CD14-positive monocyte (primary cell): ENCODE measurements at places on chromosomes 1 and 21.

DNA sequence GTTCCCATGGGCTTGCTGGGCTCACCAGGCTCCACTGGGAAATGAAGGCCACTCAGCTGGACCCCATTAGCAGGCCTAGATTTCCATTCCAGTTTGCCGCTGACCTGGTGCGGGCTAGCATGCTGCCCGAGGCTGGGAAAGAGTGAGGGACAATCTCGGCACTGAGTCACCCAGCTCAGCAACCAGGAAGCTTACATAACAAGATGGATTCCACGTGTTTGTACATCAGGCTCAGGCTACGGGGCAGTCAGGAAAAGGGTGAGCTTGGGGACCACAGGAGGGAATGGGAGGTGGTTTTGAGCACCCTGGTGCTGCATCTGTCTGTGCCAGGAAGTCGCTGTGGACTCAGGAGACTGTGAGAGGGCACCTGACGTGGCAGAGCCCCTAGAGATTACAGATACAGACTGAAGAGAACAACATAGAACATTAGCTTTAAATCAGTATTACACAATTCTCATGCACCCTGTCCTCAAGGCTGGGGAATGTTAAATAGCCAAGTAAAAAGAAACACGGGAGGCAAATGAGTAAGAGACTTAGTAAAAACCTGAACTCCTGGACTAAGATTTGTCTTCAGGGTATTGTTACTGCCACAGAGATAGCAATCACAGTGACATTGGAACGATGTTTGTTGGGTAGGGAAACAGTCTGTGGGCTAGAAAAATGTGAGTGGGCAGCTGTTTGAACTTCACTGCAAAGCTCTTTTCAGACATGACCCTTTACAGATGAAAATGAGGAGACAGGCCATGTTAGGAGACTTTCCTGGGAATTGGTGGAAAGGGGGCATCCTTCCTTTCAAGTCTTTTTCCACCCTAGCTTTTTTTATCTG lies 51.1 kb downstream of the GLUL start:
- no peaks in the 10 kb centered on the region for H3K27me3 ChIP-seq
- no peak overlapping the region for H3K27ac ChIP-seq
- H3K36me3 ChIP-seq, result no peaks in the 10 kb centered on the region
- peaks cover 3% of the 10 kb centered on the region for H3K4me1 ChIP-seq

GRCh38 chr1:109832945-109833344 lies 69.2 kb upstream of the EPS8L3 start:
- no peaks in the 10 kb centered on the region for H3K36me3 ChIP-seq
- no peak for DNase-seq
- no peak overlapping the region for H3K4me3 ChIP-seq

DNA sequence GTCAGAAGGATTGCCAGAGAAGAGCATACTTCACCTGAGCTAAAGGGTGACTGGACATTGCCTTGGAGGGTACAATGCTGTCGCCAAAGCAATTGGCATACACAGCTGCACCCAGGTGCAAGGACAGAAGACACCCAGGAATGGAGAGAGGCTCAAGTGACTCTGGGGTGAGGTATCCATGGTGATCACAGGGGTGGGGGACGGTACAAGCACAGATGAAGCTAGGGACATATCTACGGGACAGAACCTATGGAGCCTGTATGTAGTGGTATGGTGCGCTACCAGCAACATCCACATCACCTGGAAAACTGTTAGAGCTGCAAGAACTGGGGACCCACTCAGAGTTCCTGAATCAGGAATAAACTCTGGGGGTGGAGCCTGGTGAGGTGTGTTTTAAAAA lies 286.1 kb downstream of the PCP4 start:
- no peak overlapping the region for H3K27ac ChIP-seq
- no peaks in the 10 kb centered on the region for H3K36me3 ChIP-seq
- no peaks in the 10 kb centered on the region for H3K4me1 ChIP-seq

DNA sequence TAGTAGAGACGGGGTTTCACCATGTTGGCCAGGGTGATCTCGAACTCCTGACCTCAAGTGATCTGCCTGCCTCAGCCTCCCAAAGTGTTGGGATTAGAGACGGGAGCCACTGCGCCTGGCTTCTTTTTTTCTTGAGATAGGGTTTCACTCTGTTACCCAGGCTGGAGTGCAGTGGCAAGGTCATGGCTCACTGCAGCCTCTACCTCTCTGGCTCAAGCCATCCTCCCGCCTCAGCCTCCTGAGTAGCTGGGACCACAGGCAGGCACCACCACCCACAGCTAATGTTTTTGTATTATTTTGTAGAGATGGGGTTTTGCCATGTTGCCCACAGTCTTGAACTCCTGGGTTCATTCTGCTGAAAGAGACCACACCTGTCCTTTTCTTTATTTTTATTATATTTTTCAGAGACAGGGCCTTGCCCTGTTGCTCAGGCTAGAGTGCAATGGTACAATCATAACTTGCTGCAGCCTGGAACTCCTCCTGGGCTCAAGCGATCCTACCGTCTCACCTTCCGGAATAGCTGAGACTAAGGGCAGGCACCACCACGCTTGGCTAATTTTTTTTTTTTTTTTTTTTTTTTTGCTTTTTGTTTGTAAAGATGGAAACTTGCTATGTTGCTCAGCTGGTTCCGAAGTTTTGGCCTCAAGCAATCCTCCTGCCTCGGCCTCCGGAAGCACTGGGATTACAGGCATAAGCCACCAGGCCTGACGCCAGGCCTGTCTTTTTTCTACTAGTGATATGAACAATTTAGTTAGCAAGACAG lies 3.1 kb downstream of the LMNA start:
- no peak overlapping the region for H3K4me3 ChIP-seq
- H3K36me3 ChIP-seq, result no peaks in the 10 kb centered on the region
- no peak overlapping the region for H3K27ac ChIP-seq

DNA sequence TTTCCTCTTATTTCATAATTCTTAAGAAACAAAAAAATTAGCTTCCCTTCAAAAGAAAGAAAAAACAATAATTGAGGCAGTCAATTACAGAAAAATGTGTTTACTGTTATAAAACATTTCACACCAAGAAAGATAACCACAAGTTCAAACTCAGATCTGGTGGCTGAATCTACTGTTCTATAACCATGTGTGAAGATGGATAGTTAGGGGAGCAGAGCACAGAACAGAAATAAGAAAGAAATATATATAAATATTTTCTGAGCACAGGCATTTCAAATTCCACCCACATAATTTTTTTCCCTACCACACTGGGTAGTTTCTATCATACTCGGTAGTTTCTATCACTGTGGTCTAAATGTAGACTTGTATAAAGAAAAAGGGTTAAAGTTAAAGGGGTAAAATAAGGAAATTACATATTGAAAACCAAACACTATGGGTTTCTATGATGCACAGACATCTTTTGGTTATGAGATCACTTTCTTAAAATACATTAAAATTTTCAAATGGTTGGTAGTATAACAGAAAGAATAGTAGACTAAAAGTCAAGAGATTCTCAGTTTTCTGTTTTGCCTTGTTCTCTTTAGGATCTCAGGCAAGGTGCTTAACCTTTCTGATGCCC lies 10.8 kb downstream of the LYST start:
- H3K27ac ChIP-seq, result no peak overlapping the region
- H3K36me3 ChIP-seq, result peaks cover 3% of the 10 kb centered on the region
- H3K4me1 ChIP-seq, result peaks cover 100% of the 10 kb centered on the region

DNA sequence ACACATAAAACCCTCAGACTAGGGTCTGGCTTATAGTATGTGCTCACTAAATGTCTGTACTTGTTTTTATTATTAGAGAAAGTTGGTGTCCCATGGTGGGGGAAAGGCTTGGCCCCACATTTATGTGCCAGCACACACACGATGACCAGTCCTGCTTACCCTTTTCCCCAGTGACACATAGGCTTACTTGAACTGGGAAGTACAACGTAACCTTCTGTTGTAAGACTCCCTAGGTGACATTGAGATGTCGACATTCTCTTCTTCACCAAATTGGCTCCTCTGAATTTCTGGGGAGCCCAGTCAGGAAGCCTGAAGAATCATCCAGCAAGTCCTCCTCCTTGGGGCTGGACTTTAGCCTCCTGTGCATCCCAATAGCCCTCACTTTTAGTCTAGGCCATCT lies 1.7 kb upstream of the MECR start:
- peaks cover 25% of the 10 kb centered on the region for H3K4me1 ChIP-seq
- DNase-seq, result peak; percentile 46
- no peak overlapping the region for H3K27ac ChIP-seq
- no peaks in the 10 kb centered on the region for H3K36me3 ChIP-seq

GRCh38 chr1:165512816-165513215 lies 31.0 kb upstream of the LRRC52 start:
- H3K27me3 ChIP-seq, result no peaks in the 10 kb centered on the region
- no peak overlapping the region for H3K27ac ChIP-seq
- no peaks in the 10 kb centered on the region for H3K4me1 ChIP-seq
- H3K36me3 ChIP-seq, result no peaks in the 10 kb centered on the region
- no peak for DNase-seq

DNA sequence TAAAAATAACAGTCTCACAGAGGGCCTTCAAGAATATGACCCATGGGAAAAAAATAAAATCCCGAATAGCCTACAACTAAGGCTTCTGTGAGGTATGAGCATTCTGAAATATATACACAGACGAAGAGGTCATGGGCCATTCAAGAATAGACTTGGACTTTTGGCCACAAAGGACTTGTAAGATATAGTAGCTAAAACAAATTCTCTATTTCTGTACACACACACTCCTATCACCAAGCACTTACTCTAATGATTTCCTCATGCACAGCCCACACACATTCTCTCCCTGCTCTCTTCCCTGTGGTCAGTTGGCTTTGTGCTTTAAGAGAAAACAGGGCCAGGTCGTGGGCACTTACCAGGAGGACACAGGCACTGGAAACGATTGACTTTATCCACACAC lies 69.7 kb upstream of the ADAM30 start:
- H3K4me3 ChIP-seq, result no peak overlapping the region
- peak overlapping the region; percentile 52 for H3K27ac ChIP-seq
- DNase-seq, result no peak
- no peaks in the 10 kb centered on the region for H3K4me1 ChIP-seq
- H3K36me3 ChIP-seq, result peaks cover 100% of the 10 kb centered on the region

- no peak overlapping the region for H3K4me3 ChIP-seq
- H3K4me1 ChIP-seq, result no peaks in the 10 kb centered on the region
- no peak for DNase-seq
- no peaks in the 10 kb centered on the region for H3K36me3 ChIP-seq
- H3K27ac ChIP-seq, result no peak overlapping the region
These were observed 448.9 kb upstream of the ADGRL2 start for GRCh38 chr1:81351864-81352263.

GRCh38 chr1:11684070-11684469 lies 3.1 kb upstream of the MAD2L2 start:
- peaks cover 11% of the 10 kb centered on the region for H3K4me1 ChIP-seq
- H3K27ac ChIP-seq, result no peak overlapping the region
- DNase-seq, result no peak
- H3K4me3 ChIP-seq, result no peak overlapping the region

GRCh38 chr1:161158316-161159010 lies 837 bp upstream of the USP21 start:
- no peak for DNase-seq
- H3K4me1 ChIP-seq, result peaks cover 23% of the 10 kb centered on the region
- H3K27me3 ChIP-seq, result no peaks in the 10 kb centered on the region
- peak overlapping the region; percentile 31 for H3K27ac ChIP-seq
- peaks cover 32% of the 10 kb centered on the region for H3K36me3 ChIP-seq
- no peak overlapping the region for H3K4me3 ChIP-seq

GRCh38 chr1:109107785-109108184 lies 6.1 kb upstream of the ELAPOR1 start:
- peaks cover 24% of the 10 kb centered on the region for H3K4me1 ChIP-seq
- no peak overlapping the region for H3K27ac ChIP-seq
- no peak for DNase-seq
- H3K4me3 ChIP-seq, result no peak overlapping the region

DNA sequence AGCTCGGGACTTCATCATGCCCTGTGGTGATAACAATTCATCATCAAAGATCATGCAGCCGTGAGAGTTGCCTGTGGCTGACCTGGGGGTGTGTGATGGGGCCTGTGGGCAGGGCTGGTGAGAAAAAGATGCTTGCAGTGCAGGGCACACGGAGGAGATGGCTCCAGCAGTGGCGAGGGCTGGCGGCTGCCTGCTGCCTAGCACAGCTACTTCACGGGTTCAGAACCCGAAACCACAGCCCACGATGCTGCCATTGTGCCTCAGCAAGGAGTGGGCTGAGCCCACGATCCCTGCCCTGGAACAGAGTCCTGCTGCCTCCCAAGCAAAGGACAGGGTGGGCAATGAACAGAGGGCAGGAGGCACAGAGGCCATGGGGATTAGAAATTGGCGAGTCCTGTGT lies 631 bp upstream of the KRTAP10-9 start:
- H3K4me1 ChIP-seq, result no peaks in the 10 kb centered on the region
- H3K4me3 ChIP-seq, result no peak overlapping the region
- no peak overlapping the region for H3K27ac ChIP-seq
- no peak for DNase-seq

- no peak overlapping the region for H3K27ac ChIP-seq
- peaks cover 3% of the 10 kb centered on the region for H3K4me1 ChIP-seq
These were observed 18.6 kb downstream of the OVAAL start for GRCh38 chr1:180577361-180577760.

GRCh38 chr1:9438431-9439073 lies 100.7 kb upstream of the SLC25A33 start:
- H3K4me3 ChIP-seq, result no peak overlapping the region
- no peaks in the 10 kb centered on the region for H3K27me3 ChIP-seq
- no peaks in the 10 kb centered on the region for H3K36me3 ChIP-seq
- peak; percentile 3 for DNase-seq
- H3K27ac ChIP-seq, result no peak overlapping the region

DNA sequence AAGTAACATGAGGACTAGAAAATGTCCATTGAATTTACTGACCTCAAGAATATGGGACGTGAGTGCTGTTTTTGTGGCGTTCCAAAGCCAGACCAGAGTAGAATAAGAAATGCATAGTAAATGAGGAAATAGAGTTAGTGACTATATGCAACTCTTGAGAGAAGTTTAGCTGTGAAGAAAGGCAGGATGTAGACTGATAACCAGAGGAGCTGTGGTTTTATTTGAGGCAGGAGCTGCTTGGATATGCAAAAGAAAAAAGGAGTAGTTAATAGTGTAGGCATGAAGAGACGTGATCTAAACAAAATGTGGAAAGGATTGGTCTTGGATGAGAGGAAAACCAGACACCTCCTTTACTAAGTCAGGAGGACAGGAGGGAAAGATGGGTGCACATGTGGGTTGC lies 28.2 kb downstream of the DNAH14 start:
- H3K4me1 ChIP-seq, result no peaks in the 10 kb centered on the region
- no peak overlapping the region for H3K4me3 ChIP-seq
- H3K36me3 ChIP-seq, result no peaks in the 10 kb centered on the region
- H3K27me3 ChIP-seq, result no peaks in the 10 kb centered on the region
- H3K27ac ChIP-seq, result no peak overlapping the region
- no peak for DNase-seq

GRCh38 chr1:109112056-109112651 lies 1.8 kb upstream of the ELAPOR1 start:
- H3K36me3 ChIP-seq, result no peaks in the 10 kb centered on the region
- H3K4me3 ChIP-seq, result no peak overlapping the region
- H3K4me1 ChIP-seq, result peaks cover 35% of the 10 kb centered on the region
- peaks cover 35% of the 10 kb centered on the region for H3K27me3 ChIP-seq
- peak; percentile 19 for DNase-seq

- H3K27ac ChIP-seq, result peak overlapping the region; percentile 100
- no peaks in the 10 kb centered on the region for H3K27me3 ChIP-seq
- H3K4me3 ChIP-seq, result peak overlapping the region; percentile 83
- DNase-seq, result peak; percentile 92
These were observed 1.3 kb downstream of the DENND4B start for GRCh38 chr1:153945131-153945794.

GRCh38 chr21:45365608-45366241 lies 39.2 kb upstream of the COL18A1 start:
- DNase-seq, result no peak
- H3K27me3 ChIP-seq, result no peaks in the 10 kb centered on the region
- H3K4me1 ChIP-seq, result no peaks in the 10 kb centered on the region
- no peak overlapping the region for H3K4me3 ChIP-seq
- H3K36me3 ChIP-seq, result no peaks in the 10 kb centered on the region

- H3K27me3 ChIP-seq, result no peaks in the 10 kb centered on the region
- H3K4me1 ChIP-seq, result peaks cover 32% of the 10 kb centered on the region
- no peak overlapping the region for H3K27ac ChIP-seq
These were observed 167.2 kb upstream of the HMCN1 start for GRCh38 chr1:185566995-185567394.
